T-helper 2 cell treated with Interferon-gamma antibody and Interleukin-4, amounts not matched to agents 100 ng/mL and 5 ng/mL, for 36 hours (primary cell): ENCODE measurements at places on chromosomes 5 and 9. TPM values are rescaled to one million over a fixed set of nuclear protein-coding genes. Genes with fewer than 3 reads are reported as not detected.

The CKMT2 gene
- total RNA-seq: not detected in 2 replicates

The PTPRD gene
- not detected in 2 replicates for total RNA-seq

The NR5A1 gene
- total RNA-seq: not detected in 2 replicates

The EQTN gene
- total RNA-seq: not detected in 2 replicates

The GARIN3 gene
- total RNA-seq: not detected in 2 replicates

The ADAMTS16 gene
- total RNA-seq: not detected in 2 replicates

The IL5 gene
- 7.3 and 7.7 TPM in 2 replicates for total RNA-seq

The TMEM215 gene
- not detected in 2 replicates for total RNA-seq

The DDX4 gene
- total RNA-seq: 0.98 and 1.5 TPM in 2 replicates

The PIP5KL1 gene
- total RNA-seq: 1.7 and 2.7 TPM in 2 replicates

The CYSTM1 gene
- 4.2 and 4.5 TPM in 2 replicates for total RNA-seq

The NIPAL4 gene
- 0.48 and 0.82 TPM in 2 replicates for total RNA-seq

The HCN1 gene
- not detected in 2 replicates for total RNA-seq

The CCDC192 gene
- not detected in 2 replicates for total RNA-seq

The LCN6 gene
- not detected in 2 replicates for total RNA-seq

The GPRIN1 gene
- total RNA-seq: 2.1 and 2.4 TPM in 2 replicates

The SLC1A3 gene
- total RNA-seq: not detected in 2 replicates

The LCP2 gene
- total RNA-seq: 380 and 381 TPM in 2 replicates

The ST8SIA4 gene
- 73.8 and 77.2 TPM in 2 replicates for total RNA-seq

The PTPN3 gene
- total RNA-seq: 0.61 and 1.0 TPM in 2 replicates
